ENCODE measurements at places on chromosomes 7 and 10.

DNA sequence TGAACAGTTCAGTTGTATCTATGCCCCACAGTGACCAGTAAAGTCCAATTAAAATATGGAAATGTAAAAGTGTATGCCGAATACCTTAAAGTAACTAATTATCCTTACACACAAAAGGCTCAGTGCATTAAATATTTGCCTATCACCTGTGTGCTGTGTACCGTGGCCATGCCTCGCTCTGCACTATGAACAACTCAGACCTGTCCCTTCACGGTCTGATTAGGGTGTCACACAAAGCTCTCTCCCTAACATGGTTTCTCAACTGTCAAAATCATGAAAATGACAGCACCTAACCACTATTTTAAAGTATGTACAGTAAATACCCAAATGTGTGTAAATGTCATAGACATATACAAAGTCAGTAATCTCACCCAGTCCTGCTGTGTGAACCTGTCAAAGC lies 43.1 kb downstream of the STK17A start:
- no peak for DNase-seq

DNA sequence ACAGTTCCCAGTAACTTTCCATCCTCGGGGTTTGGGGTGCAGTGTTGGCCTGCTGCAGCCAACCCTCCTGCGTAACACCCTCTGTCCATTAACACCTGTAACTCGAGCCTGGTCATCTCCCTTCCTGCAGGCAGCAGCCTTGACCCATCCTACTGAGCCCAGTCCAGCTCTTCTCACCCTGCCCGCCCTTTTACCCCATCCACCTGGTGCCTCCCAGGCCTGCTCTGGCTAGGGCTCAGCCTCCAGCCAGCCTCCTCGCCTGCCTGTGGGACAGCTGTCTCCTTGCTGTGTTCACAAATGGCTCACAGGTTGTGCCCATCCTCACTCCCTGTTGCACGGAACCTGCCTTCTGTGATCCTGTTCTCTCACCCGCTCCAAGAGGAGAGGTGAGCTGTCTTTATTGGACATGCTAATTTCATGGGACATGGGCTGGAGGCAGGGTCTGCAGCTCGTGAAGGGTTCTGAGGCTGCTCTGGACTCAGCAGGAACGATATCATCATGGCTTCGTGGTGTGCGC lies 277.2 kb upstream of the TCERG1L start:
- no peak for DNase-seq

DNA sequence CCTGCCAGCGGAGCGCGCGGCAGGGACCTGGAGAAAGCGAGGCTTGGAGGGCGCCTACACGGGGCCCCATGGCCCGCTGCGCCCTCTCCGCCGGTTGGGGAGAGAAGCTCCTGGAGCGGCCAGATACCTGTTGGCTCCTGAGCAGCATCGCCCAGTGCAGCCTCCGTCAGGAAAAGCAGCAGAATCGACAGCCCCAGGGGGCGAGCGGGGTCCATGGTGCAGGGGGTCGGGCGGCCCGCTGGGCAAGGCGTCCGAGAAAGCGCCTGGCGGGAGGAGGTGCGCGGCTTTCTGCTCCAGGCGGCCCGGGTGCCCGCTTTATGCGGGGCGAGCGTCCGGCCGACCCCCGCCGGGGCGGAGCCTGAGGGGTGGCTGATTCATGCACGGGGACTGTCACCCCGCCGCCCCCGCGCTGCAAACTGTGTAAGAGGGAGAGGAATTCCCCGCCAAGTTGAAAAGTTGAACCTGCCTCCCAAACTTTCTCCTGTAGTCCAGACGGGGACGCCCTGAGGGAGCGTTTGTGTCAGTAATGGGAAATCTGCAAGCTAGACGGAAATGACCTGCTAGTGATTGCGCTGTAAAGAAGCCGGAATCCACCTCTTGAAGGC lies at the start of gene TFPI2:
Gene TFPI2 (minus strand): TSS at position 290 of the 605 bp plus-strand sequence. CDS start 75 bp downstream, at position 215.
- peak; percentile 58 for DNase-seq

GRCh38 chr10:48456361-48456804 lies 148.5 kb downstream of the ARHGAP22 start:
- no peak for DNase-seq

DNA sequence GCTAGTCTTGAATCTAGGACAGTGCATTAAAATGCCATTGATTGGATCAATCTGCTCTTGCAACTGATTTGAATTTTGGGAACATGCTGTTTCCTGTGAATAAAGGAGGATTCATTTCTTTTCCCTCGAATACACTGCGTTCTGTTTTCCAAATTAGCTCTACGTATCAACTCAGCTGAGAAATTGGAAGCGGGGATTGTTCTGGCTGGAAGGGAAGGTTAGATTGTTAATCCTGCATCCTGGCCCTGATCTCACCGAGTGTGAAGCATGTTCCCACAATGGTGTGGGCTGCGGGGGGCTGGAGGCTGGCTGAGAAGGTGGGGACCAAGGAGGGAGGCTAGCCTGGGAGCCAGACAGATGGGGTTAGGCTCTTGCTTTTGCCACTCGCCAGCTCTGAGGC lies 17.6 kb downstream of the HTRA1 start:
- DNase-seq: no peak
